ENCODE measurements at places on chromosomes 3 and 15.

DNA sequence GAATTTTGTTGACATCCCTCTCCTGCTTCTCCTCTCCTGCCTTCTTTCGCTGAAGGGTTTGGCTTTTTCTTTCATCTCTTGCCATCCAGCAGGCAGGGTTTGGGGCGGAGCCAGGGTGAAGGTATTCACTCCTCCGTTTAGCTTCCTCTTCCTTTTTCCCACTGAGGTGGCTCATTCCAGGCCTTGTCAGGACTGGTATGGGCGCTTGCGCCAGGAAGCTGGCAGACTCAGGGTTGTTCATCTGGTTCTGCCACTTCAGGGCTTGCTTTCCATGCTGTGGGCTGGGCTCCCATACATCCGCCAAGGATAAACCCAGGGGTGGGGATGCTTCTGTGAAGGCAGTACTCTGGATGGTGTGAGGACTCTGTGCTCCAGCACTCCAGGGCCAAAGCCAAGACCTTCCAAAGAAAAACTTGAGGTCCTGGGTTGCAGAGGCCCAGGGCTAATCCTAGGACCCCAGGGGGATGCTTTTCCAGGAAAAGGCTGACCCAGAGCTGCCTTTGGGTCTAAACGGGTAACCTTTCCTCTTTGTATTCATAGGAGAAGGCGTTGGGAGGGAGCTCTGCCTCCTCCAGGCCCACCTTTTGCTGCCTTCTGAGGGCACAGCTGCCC, 7.7 kb upstream of the AMOTL2 start:
- no peak for DNase-seq

DNA sequence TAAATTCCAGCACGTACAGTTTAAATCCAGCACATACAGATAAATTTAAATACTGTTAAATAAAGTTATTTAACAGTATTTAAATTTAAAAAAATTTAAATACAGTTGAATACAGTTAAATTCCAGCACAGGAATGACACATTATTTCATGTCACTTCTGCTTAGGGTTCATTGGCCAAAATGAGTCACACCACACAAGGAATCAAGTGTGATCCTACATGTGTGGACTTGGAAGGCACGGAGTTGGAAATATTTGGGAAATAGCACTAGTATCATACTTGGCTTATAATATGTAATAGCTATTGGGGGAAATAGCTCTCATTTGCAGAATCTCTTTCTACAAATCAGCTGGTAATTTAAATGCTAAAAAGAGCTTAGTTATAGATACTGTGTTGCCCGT, 10.6 kb downstream of the RAB7A start:
- DNase-seq: no peak

GRCh38 chr15:91936182-91936775, 82.8 kb downstream of the SLCO3A1 start:
- DNase-seq: no peak

DNA sequence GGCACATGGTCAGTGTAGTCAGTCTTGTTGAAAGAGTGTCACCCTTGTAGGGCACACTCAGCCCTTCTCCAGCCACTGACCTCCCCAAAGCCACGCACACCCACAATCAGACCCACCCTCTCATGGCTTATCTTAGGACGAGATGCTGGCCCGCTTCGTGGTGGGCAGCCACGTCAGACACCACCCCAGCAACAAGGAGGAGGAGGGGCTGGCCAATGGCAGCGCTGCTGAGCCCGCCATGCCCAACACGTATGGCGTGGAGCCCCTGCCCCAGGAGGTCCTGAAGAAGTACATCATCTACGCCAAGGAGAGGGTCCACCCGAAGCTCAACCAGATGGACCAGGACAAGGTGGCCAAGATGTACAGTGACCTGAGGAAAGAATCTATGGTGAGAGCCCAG, 10.1 kb upstream of the PODXL2 start:
- no peak for DNase-seq

- no peak for DNase-seq
Measured at GRCh38 chr15:68729789-68730411, 90.8 kb downstream of the ANP32A start.

DNA sequence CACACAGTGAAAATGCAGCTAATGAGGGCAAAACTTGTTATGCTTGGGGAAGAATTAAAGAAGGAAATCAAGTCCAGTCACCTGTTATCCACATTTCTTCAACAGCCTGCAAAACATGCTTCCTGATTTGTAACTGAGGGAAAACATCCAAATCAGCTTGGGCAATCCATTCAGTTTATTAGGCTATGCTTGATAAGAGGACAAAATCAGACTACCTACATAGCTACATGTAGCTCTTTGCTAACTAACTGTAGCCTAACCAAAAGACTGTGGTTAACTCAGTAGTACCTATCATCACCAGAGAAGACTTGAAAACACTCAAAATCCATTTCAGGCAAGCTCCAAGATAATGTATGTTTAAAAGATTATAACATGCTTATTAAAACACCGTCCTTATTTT, 436.4 kb downstream of the SHQ1 start:
- no peak for DNase-seq

DNA sequence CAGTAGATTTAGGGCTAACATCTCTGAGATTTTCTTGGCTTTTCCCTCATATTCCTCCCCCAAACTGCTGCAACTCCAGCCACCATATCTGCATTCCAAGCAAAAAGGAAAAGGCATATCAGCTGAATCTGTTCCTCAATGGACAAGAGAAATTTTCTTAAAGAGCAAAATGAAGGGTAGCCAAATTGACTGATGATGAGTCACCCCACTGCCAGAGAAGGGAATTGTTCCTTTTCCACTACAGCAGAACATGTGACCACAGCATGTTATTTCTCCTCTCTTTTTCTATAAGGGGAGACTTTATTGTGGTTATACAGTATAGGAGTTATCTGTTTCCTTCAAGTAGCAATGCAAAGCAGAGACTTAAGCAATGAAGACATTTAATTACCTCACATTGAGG, 172.5 kb downstream of the MTHFS start:
- no peak for DNase-seq

GRCh38 chr3:133570139-133570936, 3.1 kb upstream of the CDV3 start:
- DNase-seq: no peak

DNA sequence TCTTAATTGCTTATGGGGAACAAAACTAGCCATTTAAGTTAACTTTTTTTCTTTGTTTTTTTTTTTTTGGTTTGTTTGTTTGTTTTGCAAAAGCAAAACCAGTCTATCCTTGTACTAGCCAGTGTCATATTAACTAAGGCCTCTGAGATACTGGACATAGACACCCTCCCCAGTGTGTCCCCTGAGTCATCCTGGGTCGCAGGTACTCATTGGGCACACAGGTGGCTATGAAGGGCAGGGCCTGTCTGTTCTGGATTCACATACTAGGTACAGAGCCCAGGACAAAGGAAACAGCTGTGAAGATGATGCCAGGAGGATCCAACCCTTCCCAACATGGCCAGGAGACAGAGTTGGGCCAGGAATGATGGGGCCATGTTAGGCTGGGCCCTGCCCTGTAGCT, 318.1 kb downstream of the THSD4 start:
- DNase-seq: no peak

- no peak for DNase-seq
Measured at GRCh38 chr3:188176884-188177283, 22.9 kb downstream of the LPP start.

All from T follicular helper cell (primary cell).